CD4-positive, alpha-beta T cell treated with Interleukin-6 for 4 hours (primary cell): ENCODE measurements at places on chromosomes 1 and 21.

- DNase-seq = no peak
Measured at GRCh38 chr1:197810812-197811211, 35.5 kb upstream of the DENND1B start.

GRCh38 chr1:33297911-33298622, 22.8 kb downstream of the A3GALT2 start:
- no peak for DNase-seq

DNA sequence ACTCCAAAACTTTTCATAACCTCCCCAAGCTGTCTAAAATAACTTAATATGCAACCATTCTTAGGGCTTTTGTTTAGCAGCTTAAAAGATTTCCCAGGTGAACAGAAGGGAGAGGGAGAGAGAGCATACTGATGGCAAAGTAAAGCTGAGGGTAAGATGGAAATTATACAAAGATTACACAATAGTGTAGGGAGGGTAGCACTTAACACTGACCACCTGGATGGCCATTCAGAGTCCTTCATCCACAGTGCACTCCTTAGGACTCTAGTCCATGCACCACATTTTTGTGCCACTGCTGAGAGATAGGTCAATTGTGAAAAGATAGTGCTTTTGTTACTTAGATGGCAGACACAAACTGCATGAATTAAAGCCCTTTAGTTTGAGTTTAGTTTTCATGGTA, 574.6 kb downstream of the LMO4 start:
- DNase-seq = no peak

DNA sequence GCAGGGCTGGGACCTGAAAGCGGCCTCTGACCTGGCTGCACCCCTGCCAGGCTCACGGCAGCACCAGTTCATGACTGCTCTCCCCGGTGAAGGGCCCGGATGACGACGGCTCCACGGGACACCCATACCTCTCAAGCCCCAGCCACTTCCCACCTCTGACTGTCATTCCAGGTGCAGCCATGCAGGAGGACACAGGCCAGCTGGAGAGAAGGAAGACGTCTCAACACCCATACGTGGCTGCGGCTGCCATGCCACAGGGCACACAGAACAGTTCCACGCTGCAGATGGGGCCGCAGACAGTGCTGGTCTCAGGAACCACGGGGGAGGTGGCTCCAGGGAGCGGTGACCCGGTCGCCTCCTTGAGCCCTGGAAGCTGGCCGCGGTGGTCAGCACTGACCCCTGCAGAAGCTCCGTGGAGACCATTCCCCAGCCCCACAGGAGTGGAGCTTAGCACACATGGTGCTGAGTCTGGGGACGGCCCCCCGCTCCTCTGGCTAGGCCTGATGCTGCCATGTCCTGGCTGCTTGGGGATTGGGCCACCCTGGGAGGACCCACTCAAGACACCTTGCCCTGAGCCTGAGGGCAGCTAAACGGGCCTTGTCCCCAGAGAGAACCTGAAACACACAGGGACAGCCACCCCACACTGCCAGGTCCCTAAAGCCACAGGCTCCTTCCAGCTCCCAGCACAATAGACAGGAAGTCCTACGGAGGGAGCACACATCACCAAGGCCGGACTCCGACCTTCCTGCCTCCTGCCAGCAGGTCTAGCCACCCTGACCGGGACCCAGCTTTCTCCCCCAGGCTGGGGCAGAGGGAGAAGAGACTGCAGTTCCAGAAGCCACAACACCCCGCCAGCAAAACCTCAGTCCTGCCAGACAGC, 8.6 kb downstream of the WNT9A start:
- no peak for DNase-seq

DNA sequence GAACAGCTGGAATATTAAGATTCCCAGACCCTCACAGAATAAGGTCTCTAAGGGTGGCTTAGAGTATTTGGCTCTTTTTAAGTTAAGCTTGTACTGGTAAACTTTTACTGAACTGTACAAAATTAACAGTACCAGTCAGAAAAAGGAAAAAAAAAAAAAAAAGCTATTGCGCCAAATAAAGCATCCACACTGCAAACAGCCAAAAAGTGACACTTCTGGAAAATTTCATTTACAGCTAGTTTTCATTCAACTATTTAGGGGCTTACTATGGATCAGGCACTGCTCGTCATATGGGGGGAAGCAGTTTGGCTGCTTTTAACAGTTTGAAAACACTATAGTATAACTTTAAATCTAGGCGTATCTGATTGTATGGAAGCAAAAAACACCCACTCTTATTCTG, 139.6 kb downstream of the EIF4G3 start:
- DNase-seq = no peak

DNA sequence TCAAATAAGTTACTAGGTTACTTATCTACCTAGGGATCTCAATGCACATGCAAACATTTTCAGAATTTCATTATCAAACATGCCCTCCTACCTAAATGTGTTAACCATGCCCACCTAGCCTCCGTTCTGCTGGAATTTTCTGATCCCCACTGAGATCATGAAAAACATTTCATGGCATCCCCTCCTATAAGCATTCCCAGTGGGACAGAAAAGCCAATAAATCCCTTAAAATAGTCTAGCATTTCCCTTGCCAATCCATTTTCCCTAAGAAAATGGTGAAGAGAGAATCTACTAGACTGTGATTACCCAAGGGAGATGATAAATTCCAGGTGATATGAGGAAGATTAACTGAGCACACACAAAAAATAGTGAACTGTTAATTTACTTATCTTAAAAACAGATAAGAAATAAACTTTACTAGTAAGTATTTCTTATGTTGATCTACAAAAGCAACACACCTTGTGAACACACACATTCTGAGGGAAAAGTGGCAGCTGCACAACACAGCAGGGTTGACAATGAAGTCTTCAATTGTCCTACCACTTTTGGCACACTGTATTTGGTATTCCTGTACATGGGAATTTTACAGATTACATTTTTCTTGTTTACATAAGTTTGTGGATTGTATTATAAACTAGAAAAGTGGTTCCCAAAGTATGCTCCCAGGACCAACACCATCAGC, 49.6 kb downstream of the ARID4B start:
- no peak for DNase-seq

DNA sequence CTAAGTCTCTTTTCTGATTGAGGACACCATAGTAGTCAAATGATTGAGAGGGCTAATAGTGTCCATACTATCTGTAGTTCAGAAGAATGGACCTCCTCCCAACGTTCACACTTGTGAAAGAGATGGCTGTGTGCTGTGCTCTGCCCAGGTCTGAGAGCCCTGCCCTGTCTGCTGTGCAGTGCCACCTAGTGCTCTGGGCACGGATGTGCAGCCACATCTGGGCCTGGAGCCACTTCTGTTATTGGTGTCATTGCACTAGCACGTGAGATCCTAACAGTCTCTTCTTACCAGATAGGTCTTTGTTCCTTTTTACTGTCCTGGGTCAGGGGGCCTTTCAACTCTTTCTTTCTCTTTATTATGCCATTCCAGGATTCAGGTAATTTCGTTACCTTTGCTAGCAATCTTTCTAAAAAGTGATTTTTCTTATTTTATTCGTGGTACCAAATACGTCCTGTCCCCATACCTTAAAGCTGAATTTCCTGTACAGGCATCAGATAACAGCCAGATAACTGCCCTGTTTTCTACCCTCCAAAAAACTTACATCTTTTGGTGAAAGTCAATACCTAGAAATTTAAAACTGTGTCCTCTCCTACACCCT, 21.7 kb downstream of the INTS3 start:
- DNase-seq = peak; percentile 81
